ENCODE measurements at places on chromosomes 1 and 21.
A peak's percentile ranks its signal among the peaks of the same experiment; 100 is the strongest.

DNA sequence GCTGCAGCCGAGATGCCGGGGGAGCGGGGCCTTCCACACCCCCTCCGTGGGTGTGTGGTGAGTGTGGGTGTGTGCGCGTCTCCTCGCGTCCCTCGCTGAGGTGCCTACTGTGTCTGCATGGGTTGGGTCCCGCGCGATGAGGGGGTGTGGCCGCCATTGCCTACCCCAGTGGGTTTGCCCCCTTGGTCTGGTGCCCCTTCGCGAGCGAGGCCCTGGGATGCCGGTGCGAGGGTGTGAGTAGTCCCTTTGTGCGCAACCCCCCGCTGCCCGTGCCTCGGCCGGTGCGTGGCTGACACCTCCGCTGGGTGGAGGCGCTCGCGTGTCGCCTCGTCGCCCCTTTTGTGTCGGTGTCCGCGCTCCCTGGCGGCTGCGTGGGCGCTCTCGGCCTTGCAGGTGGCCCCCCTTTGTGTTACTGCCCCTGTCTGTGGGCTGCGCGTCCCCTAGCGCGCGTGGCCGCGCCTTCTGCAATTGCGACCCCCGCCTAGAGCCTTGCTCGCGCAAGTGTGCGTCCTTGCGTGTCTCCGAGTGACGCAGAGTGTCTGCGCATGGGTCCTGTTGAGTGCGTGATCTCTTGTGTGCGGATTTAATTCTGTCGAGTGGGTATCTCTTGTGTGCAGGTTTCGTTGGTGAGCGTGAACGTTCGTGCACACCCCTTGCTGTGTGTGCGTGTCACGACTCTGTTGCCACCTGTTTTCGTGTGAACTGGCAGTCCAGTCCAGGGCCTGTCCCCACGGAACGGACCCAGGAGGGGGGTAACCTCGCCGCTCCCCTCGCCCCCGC, 553 bp downstream of the TTC3 start:
- DNase-seq, result peak; percentile 79

- DNase-seq, result no peak
Measured at GRCh38 chr1:100538913-100539835, 1.2 kb downstream of the GPR88 start.

GRCh38 chr21:17466166-17466565, 46.7 kb upstream of the CXADR start:
- no peak for DNase-seq

GRCh38 chr1:100719490-100719889, at the start of gene VCAM1:
TSS of gene VCAM1 (plus strand) at chr1:100719742. CDS start at chr1:100719861, 119 bp downstream.
- DNase-seq, result no peak

DNA sequence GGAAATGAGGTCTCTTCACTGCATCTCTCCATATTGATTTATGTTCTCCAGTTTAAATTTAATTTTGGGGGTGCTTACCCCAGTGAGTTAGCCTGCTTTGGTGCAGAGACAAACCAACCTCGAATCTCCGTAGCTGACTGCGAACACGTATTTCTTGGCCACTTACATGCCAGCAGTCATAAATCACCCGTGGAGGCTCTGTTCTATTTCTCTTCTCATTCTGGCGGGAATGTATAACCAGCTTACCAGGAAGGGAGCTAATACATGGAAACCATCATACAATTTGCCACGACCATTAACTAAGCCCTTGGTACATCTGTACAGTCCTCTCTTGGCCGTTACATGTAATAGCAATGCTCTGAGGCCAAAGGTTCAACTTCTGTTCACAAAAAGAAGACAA, 148.0 kb downstream of the PLA2G4A start:
- DNase-seq, result no peak

DNA sequence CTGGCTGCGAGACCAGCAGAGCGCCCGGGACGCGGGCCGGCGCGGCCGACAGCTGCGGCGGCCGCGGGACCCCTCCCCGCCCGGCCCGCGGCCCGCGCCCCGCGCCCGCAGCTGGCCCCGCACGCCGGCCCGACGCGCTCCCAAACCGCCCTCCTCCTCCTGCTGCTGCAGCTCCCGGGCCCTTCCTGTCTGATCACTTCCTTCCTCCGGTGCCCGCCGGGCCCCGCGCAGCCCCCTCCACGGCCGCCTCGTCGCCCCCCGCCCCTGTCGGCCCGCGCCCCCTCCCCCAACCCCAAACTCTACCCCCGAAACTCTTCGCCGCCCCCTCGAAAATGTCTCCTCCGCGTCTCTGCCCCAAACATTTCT, 594 bp downstream of the LUZP1 start:
- peak; percentile 62 for DNase-seq

GRCh38 chr1:19922015-19922688, 1.3 kb downstream of the PLA2G2E start:
- no peak for DNase-seq

- peak; percentile 63 for DNase-seq
Measured at GRCh38 chr1:171898941-171899340, 57.6 kb downstream of the DNM3 start.

GRCh38 chr1:103514920-103515503, 10.5 kb upstream of the RNPC3 start:
- DNase-seq, result no peak
